ENCODE measurements at places on chromosomes 2 and 18.

DNA sequence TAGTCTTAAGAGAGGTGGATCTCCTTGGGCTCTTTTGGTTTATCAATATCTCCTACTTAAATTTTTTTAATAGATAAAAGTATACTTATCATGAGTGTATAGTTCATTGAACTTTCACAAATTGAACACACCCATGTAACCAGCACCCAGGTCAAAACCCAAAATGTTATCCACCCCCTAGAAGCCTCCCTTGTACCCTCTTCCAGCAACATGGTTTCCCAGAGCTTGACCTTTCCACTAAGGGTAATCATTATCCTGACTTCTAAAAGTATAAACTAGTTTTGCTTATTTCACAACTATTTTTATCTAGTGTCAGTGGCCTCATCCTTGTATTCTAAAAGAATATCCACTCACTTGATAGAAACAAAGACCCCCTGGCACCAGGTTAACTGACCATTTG, 106.8 kb downstream of the MDH1 start:
- no peak for DNase-seq

DNA sequence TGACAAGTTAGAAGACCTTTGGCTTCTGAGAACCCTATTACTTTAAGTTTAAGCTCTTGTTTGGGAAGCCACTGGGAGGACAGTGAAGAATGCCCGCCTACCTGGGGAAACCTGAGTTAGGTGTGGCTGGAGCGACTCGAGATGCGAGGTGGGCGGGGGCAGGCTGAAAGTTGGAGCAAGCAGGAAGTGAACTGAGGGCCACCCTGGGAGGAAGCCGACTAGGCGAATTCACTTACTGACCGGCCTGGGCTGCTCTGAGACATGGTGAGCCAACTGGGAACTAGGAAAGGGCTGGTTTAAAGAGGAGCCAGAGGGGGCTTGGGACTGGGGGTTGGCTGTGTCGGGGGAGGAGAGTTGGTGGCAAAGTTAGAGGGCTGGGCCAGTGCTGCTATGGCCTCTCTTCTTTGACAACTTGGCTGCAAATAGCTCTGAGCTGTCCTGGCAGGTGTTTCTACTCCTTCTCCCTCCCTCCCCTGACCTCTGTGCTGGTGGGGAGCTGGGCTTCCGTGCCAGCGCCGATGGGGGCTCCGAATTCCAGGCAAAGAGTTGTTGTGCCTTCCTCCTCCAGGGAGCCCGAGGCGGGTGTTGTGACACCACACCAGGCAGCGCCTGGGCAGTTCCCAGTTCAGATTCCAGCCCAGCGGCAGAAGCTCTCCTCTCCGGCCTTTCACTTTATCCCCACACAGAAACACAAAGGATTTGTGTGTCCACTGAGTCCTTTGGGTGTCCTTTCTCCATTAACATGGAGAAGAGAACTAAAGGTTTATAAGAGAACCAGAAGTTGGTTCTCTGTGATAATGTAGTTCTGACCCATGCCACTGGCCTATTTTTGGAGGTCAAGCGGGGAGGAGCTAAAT, at the start of gene VAMP8:
TSS of gene VAMP8 (plus strand) at position 201 of the 857 bp plus-strand sequence. CDS start at position 262, 61 bp downstream.
- DNase-seq, result no peak

DNA sequence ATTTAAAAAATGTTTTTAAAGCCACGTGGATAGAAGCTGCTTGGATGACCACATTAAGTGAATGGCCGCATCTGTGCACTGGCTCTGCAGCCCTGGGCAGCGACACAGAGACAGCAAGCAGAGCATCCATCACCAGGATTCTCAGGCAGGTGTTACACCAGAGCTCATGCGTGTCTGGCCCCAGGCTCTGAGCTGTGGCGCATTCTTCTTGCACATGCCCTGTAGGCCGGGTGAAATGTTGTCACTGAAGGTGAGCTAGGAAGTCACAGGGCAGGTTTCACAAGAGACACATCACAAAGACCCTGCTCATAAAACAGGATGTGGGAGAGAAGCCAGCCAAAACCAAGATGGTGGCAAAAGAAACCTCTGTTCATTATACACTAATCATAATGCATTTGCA, 8.4 kb upstream of the PXDN start:
- no peak for DNase-seq

DNA sequence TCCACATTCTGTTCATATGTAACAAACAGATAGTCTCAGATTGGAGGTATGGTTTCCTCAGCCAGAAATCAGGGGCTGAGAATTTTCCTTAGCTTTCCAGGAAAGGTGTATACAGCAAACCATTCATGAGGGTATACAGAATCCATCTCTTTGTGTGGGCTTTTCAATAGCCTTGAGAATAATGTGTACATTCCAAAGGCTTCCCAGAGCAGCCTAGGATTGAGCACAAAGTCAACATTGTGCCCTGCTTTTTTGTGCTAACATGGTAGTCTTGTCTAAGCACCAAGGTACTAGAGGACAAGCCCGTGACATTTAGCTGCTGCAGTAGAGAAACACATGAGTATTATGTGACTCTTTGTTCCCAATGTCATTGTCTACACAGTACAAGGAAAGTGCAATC, 322.1 kb upstream of the TANK start:
- no peak for DNase-seq

GRCh38 chr2:196500686-196501431, 138.7 kb upstream of the CCDC150 start:
- DNase-seq, result no peak

GRCh38 chr2:60554074-60554645, 706 bp upstream of the BCL11A start:
- DNase-seq, result no peak

DNA sequence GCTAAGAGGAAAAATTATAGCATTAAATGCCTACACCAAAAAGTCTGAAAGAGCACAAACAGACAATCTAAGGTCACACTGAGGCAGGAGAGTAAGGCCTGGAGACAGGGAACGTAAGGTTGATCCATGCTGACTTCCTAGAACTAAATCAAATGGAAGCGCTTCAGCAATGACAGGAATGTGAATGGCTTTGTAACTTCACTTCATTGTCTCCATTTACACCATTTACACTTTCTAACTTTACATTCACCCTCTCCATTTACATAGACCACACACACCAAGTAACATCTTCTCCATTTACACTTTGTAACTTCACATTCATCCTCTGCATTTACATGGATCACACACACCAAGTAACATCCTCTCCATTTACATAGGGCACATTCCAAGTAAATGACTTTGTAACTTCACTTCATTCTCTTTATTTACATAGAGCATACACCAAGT, 103.1 kb upstream of the SPATS2L start:
- no peak for DNase-seq

DNA sequence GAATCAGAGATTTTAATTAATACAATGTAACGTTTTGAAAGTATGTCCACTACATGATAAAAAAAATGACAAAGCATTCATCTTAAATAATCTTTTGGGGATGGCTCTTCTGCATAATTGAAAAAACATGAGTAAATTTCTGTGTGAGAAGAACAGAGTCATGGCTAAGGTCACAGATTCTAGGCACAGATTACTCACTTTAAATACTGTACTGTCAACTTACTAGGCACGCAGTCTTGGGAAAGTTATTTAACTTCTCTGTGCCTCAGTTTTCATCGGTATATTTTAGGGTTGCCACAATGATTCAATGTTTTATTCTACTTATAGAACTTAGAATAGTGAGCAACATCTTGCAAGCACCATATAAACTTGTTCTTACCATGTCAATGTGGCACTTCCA, 49.2 kb downstream of the TMEFF2 start:
- DNase-seq, result no peak

DNA sequence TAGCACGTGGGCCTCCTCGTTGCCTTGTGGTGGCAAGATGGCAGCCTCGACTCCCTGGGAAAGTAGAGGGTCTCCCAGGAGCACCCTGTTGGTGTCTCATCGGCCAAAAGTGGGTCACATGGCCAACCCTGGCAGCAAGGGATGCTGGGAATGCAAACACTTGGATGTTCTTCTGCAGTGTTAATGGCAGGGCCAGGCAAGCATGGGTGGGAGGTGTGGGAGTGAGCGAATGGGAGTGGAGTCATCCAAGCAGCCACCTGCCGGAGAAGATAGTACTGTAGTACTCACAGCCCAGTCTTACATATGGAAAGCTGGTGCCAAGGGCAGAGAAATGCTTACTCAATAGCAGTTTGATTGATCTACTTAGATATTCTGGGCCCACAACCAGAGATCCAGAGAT, 122.2 kb downstream of the INHBB start:
- DNase-seq, result no peak

GRCh38 chr2:106026271-106027190, 167.6 kb downstream of the UXS1 start:
- no peak for DNase-seq

Data from stimulated activated CD8-positive, alpha-beta memory T cell treated with anti-CD3 and anti-CD28 coated beads, Interleukin-15, amount 100 ng/mL, for 1 hour (primary cell).